ENCODE measurements at places on chromosomes 5 and 9. TPM values are rescaled to one million over a fixed set of nuclear protein-coding genes. Genes with fewer than 3 reads are reported as not detected.

DNA sequence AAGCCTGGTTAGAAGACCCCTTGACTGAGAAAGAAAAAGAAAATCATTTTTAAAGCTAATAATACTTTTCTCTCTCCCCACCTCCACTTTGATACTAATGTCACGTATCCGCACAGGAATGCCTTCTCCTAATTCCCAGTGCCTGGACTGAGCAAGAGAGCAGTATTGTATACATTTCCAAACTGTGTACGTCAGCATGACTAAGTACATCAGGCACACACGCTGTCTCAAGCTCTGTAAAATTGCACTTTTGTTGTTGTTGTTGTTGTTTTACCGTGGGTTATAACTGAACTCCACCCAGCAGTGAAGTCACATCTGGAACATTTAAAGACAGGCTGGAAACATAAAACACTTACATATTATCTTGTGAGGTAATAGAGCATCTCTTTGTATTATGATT, 407.6 kb downstream of the DNAH5 start:
- no peak overlapping the region for H3K27ac ChIP-seq
- DNase-seq, result no peak
- H3K4me3 ChIP-seq, result no peak overlapping the region
- no peaks in the 10 kb centered on the region for H3K27me3 ChIP-seq

GRCh38 chr5:123929055-123929474, 417.1 kb downstream of the CSNK1G3 start:
- no peak overlapping the region for H3K4me3 ChIP-seq
- H3K27ac ChIP-seq, result no peak overlapping the region
- no peaks in the 10 kb centered on the region for H3K27me3 ChIP-seq
- H3K36me3 ChIP-seq, result no peaks in the 10 kb centered on the region

- peaks cover 11% of the 10 kb centered on the region for H3K27me3 ChIP-seq
- DNase-seq, result no peak
- peak overlapping the region; percentile 27 for H3K4me3 ChIP-seq
- peaks cover 19% of the 10 kb centered on the region for H3K4me1 ChIP-seq
Measured at GRCh38 chr5:67215519-67216471, 19.2 kb upstream of the CD180 start.

DNA sequence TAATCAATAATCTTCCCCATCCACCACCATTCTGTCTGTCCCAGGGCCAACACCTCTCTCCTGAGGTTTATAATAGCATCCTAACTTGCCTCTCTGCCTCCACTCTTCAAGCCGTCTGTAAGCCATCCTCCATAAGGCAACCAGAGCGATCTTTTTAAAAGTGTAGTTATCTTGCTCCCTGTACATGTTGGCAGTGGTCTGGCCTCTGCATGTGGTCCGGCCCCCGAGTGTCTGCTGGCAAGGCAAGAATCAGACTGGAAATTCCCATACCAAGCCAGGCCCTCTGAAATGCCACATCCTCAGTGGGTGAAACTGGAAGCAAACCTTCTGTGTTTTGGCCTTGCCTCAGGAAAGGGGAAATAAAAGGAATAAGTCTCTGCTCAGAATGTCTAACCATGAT, 17.0 kb downstream of the TTLL11 start:
- DNase-seq, result no peak
- H3K27me3 ChIP-seq, result no peaks in the 10 kb centered on the region
- no peak overlapping the region for H3K27ac ChIP-seq

DNA sequence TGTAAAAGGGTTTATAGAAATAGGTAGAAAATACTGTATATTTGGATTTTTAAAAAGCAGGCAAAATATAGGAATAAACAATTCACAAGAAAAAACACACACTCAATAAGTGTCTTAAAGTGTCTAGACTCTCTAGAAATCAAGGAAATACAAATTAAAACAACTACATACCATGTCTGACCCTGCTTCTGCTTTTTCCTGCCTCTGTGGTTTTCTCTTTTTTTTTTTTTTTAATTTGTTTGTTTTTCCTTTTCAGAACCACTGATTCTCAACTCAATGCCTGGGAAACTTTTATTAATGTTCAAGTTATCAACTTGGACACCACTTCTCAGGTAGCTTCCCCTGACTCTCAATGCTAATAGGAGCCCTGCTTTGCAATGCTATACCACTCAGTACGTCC, 25.5 kb upstream of the TAS2R1 start:
- no peak overlapping the region for H3K4me3 ChIP-seq
- no peak overlapping the region for H3K27ac ChIP-seq
- no peaks in the 10 kb centered on the region for H3K36me3 ChIP-seq
- DNase-seq, result no peak

- H3K27me3 ChIP-seq, result peaks cover 6% of the 10 kb centered on the region
- no peak for DNase-seq
- H3K36me3 ChIP-seq, result no peaks in the 10 kb centered on the region
- no peak overlapping the region for H3K27ac ChIP-seq
- no peak overlapping the region for H3K4me3 ChIP-seq
Measured at GRCh38 chr5:145902421-145902820, 29.6 kb upstream of the GRXCR2 start.

FBN2 gene
- 62.5 TPM for total RNA-seq

HTR4 gene
- total RNA-seq, result 0.29 TPM

ACOT12 gene
- total RNA-seq, result 0.74 TPM

DNA sequence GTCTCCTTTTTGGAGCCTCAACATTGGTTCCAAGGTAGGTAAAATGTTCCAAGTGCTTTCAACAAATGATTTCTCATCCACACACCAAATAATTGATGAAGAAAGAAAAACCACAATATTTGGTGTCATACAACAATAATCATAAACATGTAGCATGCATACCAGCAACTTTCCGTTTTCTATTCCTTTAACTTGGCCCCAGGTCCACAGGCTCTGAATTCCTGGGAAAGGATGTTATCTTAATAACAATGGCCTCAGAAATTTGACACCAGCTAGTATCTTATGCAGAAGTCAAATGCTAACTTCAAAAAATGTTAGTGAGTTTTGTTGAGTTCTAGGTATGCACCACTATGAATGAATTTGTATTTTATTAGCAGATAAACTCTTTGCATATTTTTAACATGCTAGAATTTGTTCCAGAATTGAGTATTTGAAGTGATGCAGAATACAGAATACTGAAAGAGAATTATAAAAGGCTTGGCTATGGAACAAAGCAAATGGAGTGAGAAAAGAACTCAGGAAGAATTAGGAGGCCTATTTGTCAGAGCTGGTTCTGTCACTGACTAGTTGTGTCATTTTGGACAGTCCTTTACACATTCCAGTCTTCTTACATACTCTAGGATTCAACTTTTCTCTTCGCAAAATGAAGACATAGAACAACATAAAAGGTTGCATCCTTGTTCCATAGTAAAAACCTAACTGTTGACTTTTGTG, 435.3 kb upstream of the TNC start:
- H3K27me3 ChIP-seq, result peaks cover 3% of the 10 kb centered on the region
- no peak overlapping the region for H3K4me3 ChIP-seq
- no peaks in the 10 kb centered on the region for H3K36me3 ChIP-seq
- no peak for DNase-seq
- peaks cover 15% of the 10 kb centered on the region for H3K4me1 ChIP-seq
- H3K27ac ChIP-seq, result no peak overlapping the region

DNA sequence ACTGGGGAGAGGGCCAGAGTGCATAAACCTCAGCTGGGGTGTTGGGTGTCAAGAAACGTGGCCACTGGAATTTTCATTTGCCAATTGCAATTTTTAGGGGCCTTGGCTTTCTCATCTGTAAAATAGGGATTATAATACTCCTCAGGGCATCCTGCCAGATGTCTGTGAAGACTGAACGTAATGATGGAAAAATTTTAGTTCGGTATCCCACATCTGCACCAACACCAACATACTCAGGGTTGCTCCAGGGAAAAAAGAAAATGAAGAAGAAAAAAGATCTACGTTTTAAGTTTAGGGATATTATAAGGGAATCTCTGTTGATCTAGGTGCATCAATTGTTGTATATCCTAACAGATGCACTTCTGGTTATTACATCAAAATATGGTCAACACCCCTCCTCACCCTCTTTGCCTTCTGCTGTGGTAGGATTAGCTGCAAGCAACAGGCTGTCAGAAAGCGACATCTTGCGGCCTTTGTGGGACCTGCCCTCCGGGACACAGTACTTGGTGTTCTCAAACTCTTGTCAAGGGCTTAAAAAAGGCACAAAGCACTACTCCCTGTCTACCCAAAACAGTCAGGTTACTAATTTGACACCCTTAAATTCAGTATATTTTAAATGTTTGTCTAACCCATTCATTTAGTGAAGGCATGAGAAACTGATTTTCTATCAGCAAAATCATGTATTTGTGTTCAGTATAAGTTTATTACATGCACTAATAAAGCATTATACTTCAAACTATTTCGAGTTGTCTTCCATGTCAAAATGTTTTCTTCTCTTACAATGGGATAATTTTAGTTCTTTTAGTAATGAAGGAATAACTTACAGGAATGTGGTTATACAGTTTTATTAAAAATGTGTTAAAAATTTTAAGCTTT, 8.3 kb upstream of the TBC1D2 start:
- no peaks in the 10 kb centered on the region for H3K4me1 ChIP-seq
- H3K36me3 ChIP-seq, result no peaks in the 10 kb centered on the region
- H3K27ac ChIP-seq, result no peak overlapping the region
- H3K4me3 ChIP-seq, result no peak overlapping the region
- H3K27me3 ChIP-seq, result peaks cover 10% of the 10 kb centered on the region

Data from type B pancreatic cell (in vitro differentiated cells).